AG20443 (cell line): ENCODE measurements at places on chromosomes 7 and 10.

- DNase-seq = no peak
Measured at GRCh38 chr7:94649450-94649849, 6.5 kb downstream of the SGCE start.

- DNase-seq = no peak
Measured at GRCh38 chr10:98367604-98368451, 47.2 kb downstream of the PYROXD2 start.

DNA sequence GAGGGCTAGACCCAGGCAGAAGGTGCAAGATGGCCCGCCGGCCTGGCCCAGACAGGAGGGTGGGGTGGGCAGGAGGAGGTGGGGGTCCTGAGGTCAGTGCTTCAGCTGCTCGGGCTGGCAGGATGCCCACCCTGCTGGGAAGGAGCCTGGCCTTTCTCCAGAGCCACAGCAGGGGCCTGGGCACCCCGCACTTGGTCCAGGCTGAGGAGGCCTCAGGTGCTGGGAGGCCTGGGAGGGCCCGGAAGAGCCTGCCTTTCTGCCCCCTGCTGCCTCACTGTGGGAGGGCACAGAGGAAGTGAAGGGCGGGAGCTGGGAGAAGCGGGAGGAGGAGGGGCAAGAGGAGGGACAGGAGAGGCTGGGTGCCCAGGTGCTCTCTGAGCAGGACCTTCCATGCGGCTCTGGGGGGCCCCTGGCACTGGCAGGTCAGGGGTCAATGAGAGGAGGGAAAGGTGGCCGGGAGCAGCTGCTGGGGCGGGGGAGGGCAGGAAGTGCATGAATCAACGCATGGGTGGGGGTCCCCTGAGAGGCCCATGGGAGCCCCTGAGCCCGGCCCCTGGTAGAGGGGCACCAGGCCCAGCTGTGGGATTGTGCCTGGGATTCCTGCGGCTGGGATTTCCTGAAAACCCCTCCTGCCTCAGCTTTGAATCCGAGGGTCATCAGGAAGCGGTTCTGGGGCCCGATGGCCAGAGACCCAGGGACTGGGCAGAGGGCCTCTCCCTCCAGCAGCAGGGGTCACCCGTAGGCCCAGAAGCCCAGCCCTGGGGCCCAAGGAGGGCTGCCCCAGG is 49.9 kb downstream of the PWWP2B start:
- peak; percentile 32 for DNase-seq

DNA sequence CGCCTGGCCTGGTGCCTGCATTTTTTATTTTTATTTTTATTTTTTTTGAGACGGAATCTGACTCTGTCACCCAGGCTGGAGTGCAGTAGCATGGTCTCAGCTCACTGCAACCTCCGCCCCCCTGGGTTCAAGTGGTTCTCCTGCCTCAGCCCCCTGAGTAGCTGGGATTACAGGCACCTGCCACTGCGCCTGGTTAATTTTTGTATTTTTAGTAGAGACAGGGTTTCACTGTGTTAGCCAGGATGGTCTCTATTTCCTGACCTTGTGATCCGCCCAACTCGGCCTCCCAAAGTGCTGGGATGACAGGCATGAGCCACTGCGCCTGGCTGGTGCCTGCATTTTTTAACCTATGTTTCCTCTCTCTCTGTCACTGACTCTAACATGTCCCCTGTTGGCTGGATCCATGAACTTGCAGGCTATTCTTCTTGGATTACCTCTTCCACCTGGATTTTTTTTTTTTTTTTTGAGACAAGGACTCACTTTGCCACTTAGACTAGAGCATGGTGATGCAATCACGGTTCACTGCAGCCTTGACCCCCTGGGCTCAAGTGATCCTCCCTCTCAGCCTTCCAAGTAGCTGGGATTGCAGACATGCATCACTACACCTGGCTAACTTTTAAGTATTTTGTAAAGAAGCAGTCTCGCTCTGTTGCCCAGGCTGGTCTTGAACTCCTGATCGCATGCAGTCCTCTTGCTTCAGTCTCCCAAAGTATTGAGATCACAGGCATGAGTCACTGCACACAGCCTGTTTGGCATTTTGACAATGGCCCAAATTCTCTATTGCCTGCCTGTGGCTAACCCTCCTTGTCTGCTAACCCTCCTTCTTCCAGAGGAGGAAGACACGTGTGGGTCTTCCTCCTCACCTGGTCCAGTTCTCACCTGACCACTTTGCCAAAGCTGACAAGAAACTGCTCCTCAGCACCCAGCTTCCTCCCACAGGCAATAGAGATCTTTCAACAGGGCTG is 23.0 kb upstream of the PRPF18 start:
- DNase-seq = no peak
